ENCODE measurements at places on chromosomes 1 and 21.

DNA sequence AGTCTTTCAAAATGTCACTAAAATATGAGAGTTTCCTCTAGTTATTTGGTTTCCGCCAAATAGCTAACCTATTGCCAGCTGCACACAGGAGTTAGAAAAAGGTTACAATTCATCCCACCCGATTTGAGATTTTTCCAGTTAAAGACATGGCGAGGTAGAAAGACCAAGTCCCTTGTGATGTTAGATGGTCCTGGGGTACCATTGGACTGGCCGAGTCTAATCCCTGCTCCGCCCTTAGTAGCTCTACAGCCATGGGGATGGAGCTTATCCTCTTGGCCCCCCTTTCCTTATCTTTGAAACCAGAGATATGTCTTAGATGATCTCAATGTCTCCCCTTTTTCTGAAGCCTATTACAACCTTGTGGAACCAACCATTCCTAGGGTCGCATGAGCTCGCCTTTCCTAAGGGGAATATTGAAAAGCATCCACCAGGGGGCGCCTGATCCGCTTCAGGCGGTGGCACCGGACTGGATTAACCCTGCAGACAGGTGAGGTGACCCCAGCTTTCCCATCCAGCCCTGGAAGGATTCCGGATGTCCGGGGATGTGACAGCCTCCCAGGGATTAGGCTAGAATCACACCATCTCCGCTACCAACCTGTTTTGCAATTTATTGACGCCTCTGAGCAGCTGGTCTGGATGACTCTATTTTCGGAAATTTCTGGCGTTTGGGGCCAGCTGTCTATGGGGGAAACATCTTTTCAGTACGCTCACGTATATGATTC, 68.3 kb upstream of the SIM2 start:
- DNase-seq = peak; percentile 79

- no peak for DNase-seq
Measured at GRCh38 chr1:243261390-243261789, 5.5 kb downstream of the SDCCAG8 start.

GRCh38 chr1:6245869-6246496, 2.0 kb downstream of the HES3 start:
- DNase-seq = peak; percentile 87

GRCh38 chr1:242524571-242525359, at the start of gene PLD5:
TSS of gene PLD5 (minus strand) at chr1:242524697.
- peak; percentile 21 for DNase-seq

- DNase-seq = no peak
Measured at GRCh38 chr1:30420519-30421050, 302.8 kb downstream of the MATN1 start.

GRCh38 chr1:155892796-155893195, 18.4 kb downstream of the RIT1 start:
- no peak for DNase-seq

- DNase-seq = no peak
Measured at GRCh38 chr1:201127755-201128455, 921 bp upstream of the ASCL5 start.

- DNase-seq = no peak
Measured at GRCh38 chr1:147225193-147225730, at the start of gene FMO5. TSS of gene FMO5 (minus strand) at chr1:147225339. CDS start at chr1:147225029, 310 bp downstream.

Data from NCI-H1694 (cell line).